ENCODE measurements at places on chromosomes 4 and X. TPM values are rescaled to one million over a fixed set of nuclear protein-coding genes. Genes with fewer than 3 reads are reported as not detected.

The MFAP3L gene
- total RNA-seq, result 1.8 TPM

The SLC39A8 gene
- 3.6 TPM for total RNA-seq

The PLXNB3 gene
- total RNA-seq, result 0.65 TPM

The ADH7 gene
- total RNA-seq, result not detected

The TET2 gene
- 12.4 TPM for total RNA-seq

The DNAAF6 gene
- not detected for total RNA-seq

The CACNA1F gene
- 0.12 TPM for total RNA-seq

The SPOCK3 gene
- total RNA-seq, result 1.0 TPM

The ERVMER34-1 gene
- total RNA-seq, result not detected

The FDCSP gene
- not detected for total RNA-seq

The MAGEA4 gene
- not detected for total RNA-seq

The SH3D19 gene
- total RNA-seq, result 33.6 TPM

The HTT gene
- total RNA-seq, result 29.6 TPM

The AFF2 gene
- total RNA-seq, result 0.15 TPM

The SEL1L3 gene
- total RNA-seq, result 1.4 TPM

The BTC gene
- total RNA-seq, result 0.22 TPM

The GPC4 gene
- total RNA-seq, result 12.3 TPM

The F8 gene
- 26.2 TPM for total RNA-seq

The CSN1S1 gene
- not detected for total RNA-seq

The GBA3 gene
- total RNA-seq, result not detected

The HERC5 gene
- 0.93 TPM for total RNA-seq

The GLA gene
- 11.8 TPM for total RNA-seq

The GPR34 gene
- 3.9 TPM for total RNA-seq

The SMIM31 gene
- not detected for total RNA-seq

The CORIN gene
- total RNA-seq, result not detected
